Right lung (tissue), 10 donors: ENCODE measurements at places on chromosomes 5 and 9.

DNA sequence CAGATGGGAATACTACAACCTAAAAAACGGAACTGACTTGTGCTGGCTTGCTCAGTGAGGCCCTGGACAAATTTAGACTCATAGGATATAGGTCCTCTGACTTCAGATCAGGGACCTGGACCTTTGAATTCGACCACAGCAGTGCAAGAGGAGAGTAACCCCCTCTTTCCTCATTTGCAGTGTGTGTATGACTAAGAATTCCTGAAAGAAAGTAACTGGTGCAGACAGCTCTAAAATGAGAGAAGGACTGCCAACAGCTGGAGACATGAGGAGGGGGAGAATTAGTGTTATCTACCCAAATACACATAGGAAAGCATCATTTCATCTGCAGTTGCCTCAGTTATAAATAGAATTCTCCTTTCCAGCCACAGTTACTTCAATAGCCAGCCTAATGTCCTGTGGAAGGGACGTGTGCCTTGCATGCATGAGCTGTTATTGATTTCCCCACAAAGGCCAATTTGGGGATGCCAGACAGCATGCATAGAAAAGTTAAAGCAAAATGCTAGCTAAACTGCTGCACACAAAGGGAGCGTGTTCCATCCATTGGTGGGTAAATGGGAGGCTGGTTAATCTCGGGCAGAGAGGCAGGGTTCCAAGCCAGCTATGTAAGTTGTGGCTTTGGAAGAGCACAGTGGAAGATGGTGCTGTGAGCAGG, 442.7 kb downstream of the CDK5RAP2 start:
- no peak for DNase-seq

GRCh38 chr5:20248118-20248517, 260.1 kb upstream of the CDH18 start:
- DNase-seq = no peak

- no peak for DNase-seq
These were observed 182.8 kb downstream of the MCTP1 start for GRCh38 chr5:95102080-95102479.

DNA sequence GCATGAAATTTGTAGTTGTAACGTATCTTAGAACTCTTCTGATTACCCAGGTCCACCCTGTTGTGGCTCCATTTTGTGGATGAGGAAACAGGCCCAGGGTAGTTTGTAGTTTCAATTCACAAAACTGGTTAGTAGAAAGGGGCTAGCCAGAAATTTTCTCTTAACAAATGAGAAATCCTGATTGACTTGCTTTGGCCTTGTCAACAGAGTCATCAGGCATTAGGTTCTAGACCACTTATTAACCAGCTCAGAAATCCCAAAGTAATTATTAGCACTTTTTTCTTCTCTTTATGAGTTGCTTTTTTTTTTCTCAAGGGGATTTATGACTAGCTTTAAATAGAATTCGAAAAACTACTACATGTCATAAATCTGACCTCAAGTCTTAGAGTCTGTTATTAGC, 160.2 kb downstream of the SH3GL2 start:
- no peak for DNase-seq

DNA sequence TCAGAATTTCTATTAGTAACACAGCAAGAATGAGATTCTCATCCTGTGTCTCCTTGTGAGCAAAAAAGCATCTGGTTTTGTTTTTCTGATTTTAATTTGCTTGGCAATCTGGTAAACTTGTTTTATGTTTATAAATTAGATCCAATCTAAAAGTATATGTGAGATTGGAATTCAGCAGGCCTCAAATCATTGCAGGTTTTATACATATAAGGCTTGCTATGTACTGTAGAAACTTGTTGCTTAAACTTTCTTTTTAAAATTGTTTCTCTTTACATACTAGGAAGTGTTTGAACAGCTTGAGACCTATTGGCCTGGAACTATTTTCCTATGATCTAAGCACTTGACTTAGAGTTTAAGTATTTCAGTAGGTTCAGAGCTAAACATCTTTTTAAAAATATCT, 1037.8 kb downstream of the NR2F1-AS1 start:
- DNase-seq = no peak
